OCI-M1 (cell line): ENCODE measurements at places on chromosomes 1 and 21.

GRCh38 chr1:67723620-67724019 lies 38.6 kb downstream of the GADD45A start:
- peak; percentile 45 for DNase-seq

DNA sequence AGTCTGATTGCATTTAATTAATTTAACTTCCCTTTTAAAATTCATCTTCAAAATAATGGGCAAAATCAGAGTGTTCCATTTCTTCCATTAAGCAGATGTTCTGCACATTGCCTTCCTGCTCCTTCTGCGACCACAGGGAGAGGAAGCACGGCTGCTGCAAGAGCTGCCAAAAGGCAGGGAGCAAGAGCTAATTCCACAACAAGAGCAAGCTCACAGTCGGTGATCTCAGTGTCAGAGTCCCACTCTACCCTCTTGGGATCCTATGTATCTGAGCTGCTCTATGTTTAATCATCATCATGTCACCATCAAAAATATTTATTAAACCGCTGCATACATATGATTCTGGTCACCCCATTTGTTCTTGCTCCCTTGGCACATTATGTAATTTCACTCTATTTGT lies 255.3 kb upstream of the CAMK1G start:
- DNase-seq, result no peak

GRCh38 chr1:50851466-50851865 lies 108.6 kb downstream of the FAF1 start:
- DNase-seq, result no peak

- DNase-seq, result peak; percentile 41
These were observed 171.5 kb upstream of the IRF2BP2 start for GRCh38 chr1:234781241-234782065.

GRCh38 chr1:38498686-38499085 lies 360.9 kb downstream of the RRAGC start:
- no peak for DNase-seq

DNA sequence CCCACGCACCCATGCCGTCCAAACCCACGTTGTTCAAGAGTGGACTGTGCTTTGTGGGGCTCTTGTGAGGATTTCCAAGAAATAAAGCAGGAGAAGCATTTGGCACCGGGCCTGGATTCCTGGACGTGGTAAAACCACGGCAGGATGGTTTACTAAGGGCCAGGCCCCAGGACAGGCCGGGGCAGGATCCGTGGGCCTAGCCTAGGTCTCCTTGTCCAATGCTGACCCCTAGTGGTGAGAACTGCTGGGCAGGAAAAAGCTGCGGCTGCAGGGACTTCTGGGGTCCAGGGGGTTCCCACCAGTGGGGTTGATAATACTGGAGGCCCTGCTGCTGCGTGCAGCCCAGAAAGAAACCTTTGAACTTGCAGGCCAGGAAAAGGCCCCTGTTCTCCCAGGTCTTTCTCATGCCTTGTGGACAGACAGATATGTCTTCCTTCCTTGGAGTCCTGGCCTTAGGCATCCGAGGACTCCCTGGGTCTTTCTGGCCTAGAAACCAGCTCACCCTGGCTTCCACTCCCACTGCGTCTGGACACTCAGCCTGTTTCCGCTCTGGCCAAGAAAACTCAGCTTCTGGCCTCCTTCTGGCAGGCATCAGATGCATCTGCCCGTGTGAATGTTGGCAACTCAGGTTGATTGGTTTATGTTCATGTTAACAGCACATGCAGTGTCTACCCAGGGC lies 106.9 kb upstream of the TMEM51 start:
- DNase-seq, result peak; percentile 73

DNA sequence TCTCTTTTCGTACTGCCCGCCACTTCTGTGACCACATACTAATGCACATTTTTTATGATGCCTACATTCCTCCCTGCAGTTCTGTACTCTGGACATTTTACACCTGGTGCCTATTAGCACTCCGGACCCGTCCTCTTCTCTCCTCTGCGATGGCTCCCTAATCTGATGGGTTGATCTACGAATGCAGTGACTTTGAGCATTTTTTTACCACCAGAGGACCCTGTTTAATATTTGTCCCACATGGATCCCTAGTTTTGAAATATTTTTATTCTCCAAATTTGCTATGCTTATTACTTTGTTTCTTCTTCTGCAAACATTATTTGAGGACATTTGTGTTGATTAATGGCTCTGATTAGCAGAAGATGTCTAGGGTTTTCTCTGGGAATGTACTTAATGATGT lies 5.2 kb downstream of the PPFIA4 start:
- DNase-seq, result peak; percentile 66

GRCh38 chr1:232267092-232267836 lies 362.7 kb downstream of the SIPA1L2 start:
- no peak for DNase-seq

- DNase-seq, result no peak
These were observed 118.9 kb downstream of the SLC44A5 start for GRCh38 chr1:75492011-75492410.

GRCh38 chr1:244953901-244954300 lies 89.6 kb upstream of the HNRNPU start:
- DNase-seq, result no peak

- DNase-seq, result no peak
These were observed 121.1 kb downstream of the SIK1 start for GRCh38 chr21:43305811-43306311.

GRCh38 chr21:14284481-14284880 lies 68.5 kb downstream of the RBM11 start:
- DNase-seq, result peak; percentile 54
